Midbrain (tissue), 1 donor: ENCODE measurements at places on chromosomes 3 and 15.

- no peak for DNase-seq
These were observed 4.8 kb upstream of the MECOM start for GRCh38 chr3:169668072-169668956.

DNA sequence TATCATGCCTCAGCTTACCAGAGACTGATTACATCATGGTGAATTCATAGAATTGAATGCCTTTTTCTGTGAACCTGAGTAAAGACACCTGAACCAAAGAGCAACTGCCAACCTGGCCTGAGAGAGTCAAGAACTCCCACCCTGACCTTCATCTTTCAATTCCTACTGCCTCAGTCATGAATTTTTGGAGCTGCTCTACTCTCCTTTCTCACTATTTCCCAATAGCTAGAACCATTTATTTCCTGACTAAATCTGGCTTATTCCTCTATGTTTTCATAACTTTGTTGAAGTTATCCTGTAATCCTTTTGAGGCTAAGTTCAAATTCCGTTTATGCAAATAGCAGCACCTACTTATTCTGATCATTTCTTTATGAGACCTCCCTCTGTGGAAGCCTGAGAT, 712.4 kb upstream of the UBE2E2 start:
- DNase-seq, result no peak

GRCh38 chr3:29408676-29409075, 127.8 kb downstream of the RBMS3 start:
- no peak for DNase-seq

- DNase-seq, result peak; percentile 42
These were observed 69.5 kb upstream of the VEPH1 start for GRCh38 chr3:157572559-157573270.

DNA sequence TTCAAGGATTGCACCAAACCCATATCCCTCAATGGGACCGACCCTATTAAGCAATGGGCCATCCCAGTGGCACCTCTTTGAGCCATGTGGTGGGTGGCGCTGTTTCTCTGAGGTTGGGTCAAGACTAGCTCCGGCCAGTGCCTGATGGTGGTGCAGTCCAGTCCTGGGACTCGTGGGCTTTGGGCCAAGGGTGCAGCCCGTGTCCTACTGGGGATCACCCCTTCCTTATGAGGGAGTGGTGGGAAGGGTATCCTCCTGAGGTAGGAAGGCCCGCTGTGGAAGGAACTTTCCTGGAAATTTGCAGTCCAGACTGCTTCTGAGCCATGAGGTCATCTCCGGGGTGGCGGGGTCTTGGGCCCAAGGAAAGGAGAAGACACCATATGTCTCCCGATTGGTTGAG, 231.6 kb downstream of the SNRPN start:
- no peak for DNase-seq

GRCh38 chr3:13301286-13301987, 118.7 kb downstream of the NUP210 start:
- no peak for DNase-seq

DNA sequence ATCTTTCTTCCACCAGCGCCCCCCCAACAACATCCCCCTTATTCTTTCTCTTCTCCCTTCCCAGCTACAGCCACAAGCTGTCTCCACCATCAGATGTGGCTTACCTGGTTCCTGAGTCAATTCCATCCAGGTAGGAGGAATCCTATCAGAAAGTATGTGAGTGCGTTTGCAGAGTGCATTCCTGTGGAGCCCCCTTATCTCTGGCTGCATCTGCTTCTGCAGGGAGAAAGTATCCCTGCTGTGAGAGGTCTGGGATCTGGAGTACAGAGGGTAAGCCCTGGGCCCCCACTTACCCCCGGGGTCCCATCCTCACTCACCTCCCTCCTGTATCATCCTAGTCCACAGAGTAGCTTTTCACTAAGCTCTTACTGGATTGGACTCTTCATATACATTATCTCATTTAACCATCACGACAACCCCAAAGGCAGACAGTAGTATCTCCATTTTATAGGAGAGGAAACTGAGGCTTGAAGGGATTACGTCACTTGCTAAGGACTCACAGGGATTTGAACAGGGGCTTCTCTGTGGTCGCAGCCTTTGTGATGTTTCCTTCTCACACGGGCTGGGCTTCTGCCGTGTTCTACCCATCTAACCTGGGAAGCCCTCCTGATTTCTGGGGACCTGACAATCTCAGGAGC, 22.2 kb upstream of the MAGEF1 start:
- no peak for DNase-seq

GRCh38 chr3:163347944-163348343, 1730.4 kb downstream of the SI start:
- DNase-seq, result no peak

- no peak for DNase-seq
These were observed 43.1 kb downstream of the LRCH3 start for GRCh38 chr3:197833930-197834715.

DNA sequence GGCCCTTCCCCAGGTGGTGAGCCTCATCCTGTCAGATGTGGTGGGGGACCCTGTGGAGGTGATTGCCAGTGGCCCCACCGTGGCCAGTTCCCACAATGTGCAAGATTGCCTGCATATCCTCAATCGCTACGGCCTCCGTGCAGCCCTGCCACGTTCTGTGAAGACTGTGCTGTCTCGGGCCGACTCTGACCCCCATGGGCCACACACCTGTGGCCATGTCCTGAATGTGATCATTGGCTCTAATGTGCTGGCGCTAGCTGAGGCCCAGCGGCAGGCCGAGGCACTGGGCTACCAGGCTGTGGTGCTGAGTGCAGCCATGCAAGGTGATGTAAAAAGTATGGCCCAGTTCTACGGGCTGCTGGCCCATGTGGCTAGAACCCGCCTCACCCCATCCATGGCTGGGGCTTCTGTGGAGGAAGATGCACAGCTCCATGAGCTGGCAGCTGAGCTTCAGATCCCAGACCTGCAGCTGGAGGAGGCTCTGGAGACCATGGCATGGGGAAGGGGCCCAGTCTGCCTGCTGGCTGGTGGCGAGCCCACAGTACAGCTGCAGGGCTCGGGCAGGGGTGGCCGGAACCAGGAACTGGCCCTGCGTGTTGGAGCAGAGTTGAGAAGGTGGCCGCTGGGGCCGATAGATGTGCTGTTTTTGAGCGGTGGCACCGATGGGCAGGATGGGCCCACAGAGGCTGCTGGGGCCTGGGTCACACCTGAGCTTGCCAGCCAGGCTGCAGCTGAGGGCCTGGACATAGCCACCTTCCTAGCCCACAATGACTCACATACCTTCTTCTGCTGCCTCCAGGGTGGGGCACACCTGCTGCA, 4.8 kb downstream of the GLYCTK start:
- no peak for DNase-seq

- no peak for DNase-seq
These were observed 10.3 kb upstream of the CD47 start for GRCh38 chr3:108100906-108101660.

- DNase-seq, result no peak
These were observed 117.5 kb upstream of the ARHGEF3 start for GRCh38 chr3:56919137-56919796.

- DNase-seq, result no peak
These were observed 96.0 kb downstream of the MEGF11 start for GRCh38 chr15:66157507-66157906.

DNA sequence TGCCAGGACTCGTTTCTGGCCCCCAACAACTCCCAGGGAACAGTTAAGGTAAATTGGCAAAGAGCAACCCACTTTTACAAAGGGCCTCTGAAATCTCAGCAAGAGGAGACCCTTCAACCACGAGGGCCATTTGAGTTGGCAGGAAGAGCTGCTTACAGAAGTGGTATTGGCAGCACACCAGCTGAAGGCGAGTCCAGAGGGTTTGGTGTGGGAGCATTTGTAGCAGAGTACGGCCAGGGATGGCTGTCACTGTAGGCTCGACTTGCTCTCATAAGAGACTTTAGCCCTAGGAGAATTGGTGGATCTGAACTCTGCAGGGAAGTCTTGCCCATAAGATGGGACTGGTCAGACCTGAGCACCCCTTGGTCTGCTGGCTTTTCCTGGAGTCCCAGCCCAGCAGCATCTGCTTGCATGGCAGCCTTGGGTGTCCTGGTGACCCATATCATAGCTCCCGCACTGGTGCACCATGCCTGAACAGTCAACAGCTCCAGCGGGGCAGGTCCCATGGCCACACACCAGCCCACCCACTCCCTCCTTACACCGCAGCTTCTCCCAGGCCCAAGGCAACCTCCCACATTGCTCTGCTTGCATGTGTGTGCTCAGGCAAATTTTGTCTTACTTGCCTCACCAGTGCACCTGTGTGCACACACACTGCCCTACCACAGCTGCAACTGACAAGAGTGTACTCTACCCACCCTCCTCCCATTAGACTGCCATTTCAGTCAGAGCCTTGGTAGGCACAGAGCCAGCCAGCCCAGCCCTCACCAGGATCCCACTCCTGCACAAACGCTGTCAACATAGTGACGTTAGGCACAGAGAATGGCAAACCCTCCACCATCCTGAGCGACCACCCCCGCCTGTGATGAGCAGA, 861.6 kb upstream of the DPPA4 start:
- DNase-seq, result peak; percentile 30

- DNase-seq, result no peak
These were observed 203.6 kb downstream of the TNIK start for GRCh38 chr3:171256445-171257250.

- no peak for DNase-seq
These were observed 71.9 kb downstream of the FILIP1L start for GRCh38 chr3:100042166-100042981.

- DNase-seq, result no peak
These were observed 22.6 kb upstream of the TEX9 start for GRCh38 chr15:56342653-56343052.

DNA sequence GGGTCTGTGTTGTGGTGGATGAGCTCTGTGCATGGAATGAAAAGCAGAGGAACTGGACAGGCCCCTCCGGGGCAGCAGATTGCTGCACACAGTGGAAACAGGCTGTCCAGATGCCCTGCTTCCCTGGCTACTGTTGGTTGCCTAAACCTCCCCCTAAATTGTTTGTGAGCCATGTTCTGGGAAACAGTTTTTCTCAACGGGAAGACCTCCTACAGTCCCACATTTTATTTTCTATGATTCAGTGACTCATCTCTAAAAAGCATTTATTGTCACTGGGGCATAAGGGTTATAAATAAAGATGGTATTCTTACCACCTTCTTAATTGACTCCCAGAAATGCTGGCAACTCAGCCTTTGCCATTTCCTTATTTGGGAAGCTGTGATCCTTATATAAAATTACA, 20.3 kb upstream of the PTPN9 start:
- no peak for DNase-seq

DNA sequence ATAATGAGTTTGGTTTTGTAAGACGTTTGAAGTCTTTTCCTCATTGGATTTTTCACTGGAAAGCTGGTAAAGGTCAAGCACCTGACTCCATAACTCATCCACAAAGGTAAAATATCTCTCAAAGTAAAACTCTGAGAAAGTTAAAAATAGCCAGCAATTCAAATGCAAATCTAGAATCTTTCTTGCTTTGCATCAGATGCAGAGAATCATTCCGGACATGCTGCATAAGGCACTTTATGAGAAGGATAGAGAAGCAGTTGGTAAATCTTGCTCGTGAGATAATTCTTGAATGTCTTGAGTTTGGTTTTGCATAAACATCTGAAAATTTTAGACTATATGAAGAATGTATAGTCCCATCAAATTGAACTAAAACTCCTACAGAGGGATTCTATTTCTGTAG, 9.1 kb downstream of the KCNMB2 start:
- no peak for DNase-seq

DNA sequence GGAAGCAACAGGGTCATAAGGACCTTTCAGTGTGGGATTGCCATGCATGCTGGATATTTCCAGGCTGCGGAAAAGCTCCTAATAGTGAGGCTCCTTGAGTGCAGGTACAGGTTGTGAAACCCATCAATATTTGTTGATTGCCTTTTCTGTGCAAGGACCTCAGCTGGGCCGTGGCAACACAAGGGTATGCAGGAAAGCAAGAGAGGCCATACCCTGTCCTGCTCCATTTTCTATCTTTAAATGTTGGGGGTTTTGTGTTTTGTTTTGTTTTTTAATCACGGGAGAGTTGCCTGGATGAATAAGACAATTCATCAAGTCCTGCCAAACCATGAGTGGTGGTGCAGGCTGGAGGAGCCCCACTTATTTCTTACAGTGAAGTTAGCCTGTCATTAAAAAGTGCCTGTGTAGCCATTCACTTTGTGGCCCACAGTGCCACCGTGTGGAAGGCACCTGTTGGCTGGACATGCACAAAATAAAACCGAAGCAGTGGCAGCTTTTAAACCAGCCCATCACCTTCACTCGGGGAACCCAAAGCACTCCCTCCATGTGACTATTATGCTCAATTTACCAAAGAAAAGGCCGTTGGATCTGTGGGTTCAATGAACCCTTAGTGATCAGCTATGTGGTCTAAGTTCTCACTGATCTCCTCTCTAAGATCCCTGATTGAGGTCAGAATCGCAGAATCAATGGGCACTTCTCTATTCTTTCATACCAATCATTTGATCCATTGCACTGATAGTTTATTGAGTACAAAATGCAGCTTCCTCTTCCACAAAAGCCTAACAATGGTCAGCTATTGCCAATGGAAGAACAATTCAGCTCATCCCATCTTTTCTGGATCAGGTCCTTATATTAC, 42.2 kb downstream of the CLDN18 start:
- DNase-seq, result peak; percentile 3

DNA sequence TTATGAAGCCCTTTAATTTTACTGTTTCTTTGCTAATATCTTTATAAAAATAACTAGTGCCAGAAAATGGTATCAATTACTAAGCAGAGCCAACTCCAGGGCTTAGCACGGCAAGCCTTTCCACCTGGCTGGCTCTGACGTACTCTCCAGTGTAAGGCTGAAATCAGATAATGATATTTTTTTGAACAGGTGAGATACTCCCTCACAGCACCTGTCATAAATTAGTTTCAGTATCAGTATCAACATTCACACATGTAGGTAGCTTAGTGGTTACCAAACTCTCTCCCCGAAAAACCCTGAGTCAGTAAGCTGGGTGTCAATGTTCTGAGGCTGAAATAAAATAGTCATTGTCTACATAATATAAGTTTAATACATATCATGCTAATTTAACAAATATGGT, 710.1 kb downstream of the SQOR start:
- DNase-seq, result no peak

GRCh38 chr3:66856533-66856932, 141.6 kb upstream of the KBTBD8 start:
- no peak for DNase-seq

GRCh38 chr3:4323246-4324027, 20.3 kb downstream of the SETMAR start:
- DNase-seq, result no peak

DNA sequence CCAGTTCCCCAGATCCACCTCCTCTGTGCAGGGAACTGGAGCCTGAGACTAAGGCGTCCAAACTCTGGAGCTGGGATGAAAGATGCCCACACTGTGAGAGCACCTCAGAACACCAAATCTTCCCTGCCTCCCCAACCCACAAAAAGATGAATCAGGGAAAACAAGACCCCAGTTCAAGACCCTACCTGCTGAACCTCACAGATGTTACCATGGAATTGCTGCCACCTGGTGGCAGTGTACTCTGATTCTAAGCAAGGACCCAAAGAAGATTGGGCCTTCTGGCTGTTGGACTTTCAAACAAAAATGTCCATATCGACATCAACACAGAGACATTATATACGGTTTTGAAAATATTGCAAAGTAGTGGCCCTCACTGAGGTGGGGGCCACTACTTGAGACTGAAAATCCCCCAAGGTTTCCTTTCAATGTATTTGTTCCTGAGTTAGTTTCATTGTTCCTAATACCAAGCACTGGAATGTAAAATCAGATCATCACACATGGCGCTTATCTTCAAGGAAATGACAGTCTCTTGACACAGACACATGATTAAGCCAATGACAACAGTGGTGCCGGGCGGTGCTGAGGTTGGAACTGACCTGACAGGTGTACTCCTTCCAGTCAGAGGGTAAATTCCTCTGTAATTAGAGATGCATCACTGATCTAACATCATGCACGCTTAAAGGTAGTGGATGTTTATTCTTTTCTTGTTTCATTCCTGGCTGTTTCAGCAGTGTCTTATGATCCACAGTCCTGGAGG, 67.6 kb downstream of the SLC6A11 start:
- DNase-seq, result peak; percentile 19
